ENCODE measurements at places on chromosomes 6 and 20.

DNA sequence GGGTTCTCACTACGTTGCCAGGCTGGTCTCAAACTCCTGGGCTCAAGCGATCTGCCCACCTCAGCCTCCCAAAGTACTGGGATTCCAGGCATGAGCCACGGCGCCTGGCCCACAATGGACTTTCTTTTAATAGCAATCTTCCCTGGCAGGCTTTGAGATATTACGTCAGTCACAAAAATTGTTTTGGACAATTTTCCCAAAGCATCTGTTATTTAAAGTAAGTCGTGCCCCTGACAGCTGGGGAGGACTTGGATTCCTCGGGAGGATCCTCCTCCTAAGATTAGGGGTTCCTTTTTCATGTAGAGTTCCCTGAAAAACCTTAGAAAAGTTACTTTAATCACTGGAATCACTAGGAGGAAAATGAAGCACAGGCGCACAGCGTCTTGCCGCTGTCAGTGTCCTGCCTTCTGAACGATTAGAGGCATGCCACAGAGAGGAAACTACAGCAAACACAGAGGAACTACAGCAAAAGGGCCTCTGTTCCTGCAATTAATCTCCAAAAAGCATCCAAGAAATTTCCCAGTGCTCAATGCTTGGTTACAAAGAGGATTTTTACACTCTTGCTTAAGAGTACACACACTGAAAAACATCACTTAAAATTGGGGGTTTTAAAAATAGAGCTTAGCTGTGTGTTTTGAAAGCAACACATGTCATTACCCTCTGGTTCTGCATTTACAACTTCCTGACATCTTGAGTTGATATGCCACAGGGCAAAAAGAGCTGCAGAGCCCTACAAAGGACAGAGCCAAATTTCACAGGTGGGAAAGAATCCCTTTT is 4.5 kb downstream of the ACSS1 start:
- no peak for DNase-seq

- DNase-seq = no peak
These were observed 23.3 kb downstream of the NAPB start for GRCh38 chr20:23397961-23398360.

DNA sequence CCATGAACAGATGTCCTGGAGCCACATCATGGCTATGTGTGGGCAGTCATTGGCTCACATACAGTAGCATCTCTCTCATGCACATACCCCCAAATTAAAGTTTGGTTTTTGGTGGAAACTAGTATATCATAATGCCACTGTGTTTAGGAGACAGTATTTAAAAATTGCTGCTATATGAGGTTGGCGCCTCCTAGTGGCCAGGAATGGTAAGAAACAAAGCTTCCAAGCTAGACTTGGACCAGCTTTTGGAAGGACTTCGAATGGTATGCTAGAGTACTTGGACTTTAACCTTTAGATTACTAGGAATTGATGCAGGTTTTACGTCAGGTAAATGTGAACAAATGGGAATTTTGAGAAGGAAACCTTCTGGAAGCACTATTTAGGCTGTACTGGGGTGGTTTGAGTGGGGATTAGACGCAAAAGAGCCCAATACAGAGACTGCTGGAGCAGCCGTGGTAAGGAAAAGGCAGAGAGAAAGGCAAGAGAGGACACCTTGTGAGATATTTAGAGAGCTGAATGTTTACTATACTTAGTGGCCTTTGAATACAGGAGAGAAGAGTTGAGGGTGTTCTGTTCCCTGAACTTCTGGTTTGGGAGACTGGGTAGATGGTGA is 23.8 kb downstream of the PRSS35 start:
- peak; percentile 15 for DNase-seq

GRCh38 chr6:117393045-117393444 is 32.7 kb downstream of the ROS1 start:
- no peak for DNase-seq

DNA sequence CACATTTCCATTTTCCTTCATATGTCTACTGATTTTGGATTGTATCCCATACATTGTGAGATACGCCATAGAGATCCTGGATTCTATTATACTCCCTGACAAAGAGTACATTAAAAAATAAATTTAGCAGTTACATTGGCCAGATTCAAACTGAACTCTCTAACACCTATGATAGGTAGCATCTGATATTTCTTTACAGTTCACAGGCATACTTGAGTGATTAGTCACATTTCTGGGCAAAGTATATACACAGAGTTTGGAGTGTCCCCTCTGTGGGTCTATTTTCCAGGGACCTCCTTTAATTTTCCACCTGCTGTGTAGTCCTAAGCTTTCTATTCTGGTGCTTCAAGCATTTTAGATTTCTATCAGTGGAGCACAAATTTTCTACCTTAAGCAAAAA is 96.4 kb downstream of the TBC1D32 start:
- DNase-seq = no peak

Measured in activated T-helper 9 cell treated with anti-CD3 and anti-CD28 coated beads, Interleukin-2, amount 50 U/mL, for 16 hours (primary cell).